ENCODE measurements at places on chromosomes 7 and 10. TPM values are rescaled to one million over a fixed set of nuclear protein-coding genes. Genes with fewer than 3 reads are reported as not detected.

DNA sequence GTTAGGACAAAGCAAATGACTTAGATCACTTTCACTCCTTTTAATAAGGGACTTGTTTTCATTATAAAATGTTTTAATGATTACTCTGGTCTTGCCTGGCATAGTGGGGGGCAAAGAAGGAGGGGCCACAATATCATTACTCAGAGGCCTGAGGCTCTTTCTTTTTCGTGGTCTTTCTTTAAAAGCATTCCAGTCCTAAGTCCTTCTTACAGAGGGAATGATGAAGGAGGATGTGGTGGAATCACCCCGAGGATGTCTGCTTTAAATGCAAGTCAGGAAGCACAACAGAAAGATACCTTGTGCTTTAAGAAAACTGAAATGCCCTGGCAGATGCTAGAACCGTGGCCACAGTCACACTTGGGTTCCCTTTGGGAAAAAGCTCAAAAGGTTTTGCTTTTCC lies 379.1 kb downstream of the INHBA start:
- DNase-seq = no peak

The ALDH18A1 gene
- 19.8 TPM for total RNA-seq

- DNase-seq = no peak
These were observed 442.5 kb downstream of the XPNPEP1 start for GRCh38 chr10:109480836-109481235.

- no peak for DNase-seq
These were observed 258.0 kb upstream of the LYZL1 start for GRCh38 chr10:29030900-29031299.

- DNase-seq = no peak
These were observed 361.6 kb upstream of the FZD8 start for GRCh38 chr10:36003688-36004087.

DNA sequence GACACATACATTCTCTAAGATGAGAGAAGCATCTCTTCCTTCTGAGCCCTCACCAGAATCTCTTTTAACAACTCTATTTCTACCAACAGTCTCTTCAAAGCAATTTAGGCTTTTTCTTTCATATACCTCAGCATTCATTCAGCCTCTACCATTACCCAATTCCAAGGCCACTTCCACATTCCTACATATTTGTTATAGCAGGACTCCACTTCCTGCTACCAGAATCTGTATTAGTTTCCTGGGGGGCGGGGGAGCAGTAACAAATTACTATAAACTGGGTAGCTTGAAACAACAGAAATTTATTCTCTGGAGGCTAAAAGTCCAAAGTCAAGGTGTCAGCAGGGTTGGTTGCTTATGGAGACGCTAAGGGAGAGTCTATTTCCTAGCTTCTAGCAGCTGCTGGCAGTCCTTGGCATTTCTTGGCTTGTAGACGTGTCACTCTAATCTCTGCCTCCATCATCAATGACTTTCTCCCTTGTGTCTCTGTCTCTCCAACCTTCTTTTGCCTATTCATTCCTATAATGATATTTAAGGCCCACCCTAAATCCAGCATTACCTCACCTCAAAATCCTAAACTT lies 7.4 kb downstream of the PRPS1L1 start:
- DNase-seq = no peak

DNA sequence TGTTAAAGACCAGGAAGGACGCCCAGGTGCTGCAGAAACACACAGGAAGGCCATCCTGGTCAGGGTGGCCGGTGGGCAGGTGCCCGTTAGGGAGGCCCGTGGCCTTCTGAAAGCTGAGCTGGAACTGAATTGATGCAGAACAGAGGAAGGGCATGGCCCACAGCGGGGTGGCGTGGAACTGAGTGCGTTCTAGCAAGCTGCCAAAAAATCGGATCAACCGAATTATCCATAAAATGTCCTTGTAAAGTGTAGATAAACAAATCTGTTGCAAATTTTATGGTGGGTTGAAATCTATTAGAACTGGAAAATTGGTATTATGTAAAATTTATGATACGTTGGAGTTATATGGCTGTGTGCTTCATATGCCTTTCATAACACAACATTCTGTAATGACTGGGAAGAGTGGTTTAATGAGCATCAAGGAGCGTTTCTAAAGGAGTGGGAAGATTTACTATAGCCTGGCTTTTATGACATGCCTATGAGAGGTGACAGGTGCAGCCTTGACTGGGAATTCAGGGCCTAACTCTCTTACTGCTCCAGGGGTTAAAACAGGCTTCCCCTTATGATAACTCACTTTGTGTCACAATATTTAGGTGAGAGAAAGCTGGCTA lies 108.1 kb downstream of the GPR26 start:
- no peak for DNase-seq

The DNAJC12 gene
- 4.0 TPM for total RNA-seq

- no peak for DNase-seq
These were observed 172.3 kb downstream of the AUTS2 start for GRCh38 chr7:69770613-69771012.

DNA sequence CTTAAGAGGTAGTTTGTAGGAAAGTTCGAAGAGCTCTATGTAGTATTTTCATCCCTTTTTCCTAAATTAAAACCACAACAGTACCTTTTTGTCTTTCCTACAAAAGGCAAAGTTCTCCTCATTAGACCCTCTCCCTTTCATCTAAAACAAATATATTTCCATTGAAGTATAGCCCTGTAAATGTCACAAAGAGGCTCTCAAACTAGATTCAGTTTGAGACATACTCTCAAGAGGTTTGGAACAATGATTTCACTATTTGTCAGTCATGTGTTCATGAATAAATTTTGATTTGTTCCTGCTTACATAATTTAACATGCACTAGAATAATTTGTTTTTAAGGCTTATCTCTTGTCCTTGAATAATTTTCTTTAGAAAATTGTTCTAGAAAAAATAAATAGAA lies 12.2 kb downstream of the TAS2R16 start:
- DNase-seq = no peak

The PTF1A gene
- total RNA-seq = not detected

DNA sequence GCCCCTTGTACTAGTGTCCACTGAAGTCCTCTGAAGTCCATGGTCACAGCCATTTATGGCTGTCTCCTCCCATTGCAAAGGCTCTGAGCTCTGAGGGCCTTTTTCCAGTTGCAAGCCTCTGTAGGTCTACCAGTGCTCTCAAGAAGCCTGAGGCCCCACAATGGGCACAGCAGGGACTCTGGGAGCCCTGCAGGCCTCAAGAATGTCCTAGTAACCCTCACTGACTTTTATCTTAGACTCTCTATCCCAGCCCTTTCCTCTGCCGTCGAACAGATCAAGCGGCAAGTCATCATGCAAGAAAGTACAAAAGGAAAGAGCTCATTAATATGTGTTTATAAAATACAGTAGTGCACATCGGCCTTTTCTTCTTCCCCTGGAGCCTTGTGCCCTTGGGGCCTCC lies 23.4 kb downstream of the VWA2 start:
- DNase-seq = no peak
